T-helper 17 cell (primary cell): ENCODE measurements at places on chromosomes 12 and 14.

DNA sequence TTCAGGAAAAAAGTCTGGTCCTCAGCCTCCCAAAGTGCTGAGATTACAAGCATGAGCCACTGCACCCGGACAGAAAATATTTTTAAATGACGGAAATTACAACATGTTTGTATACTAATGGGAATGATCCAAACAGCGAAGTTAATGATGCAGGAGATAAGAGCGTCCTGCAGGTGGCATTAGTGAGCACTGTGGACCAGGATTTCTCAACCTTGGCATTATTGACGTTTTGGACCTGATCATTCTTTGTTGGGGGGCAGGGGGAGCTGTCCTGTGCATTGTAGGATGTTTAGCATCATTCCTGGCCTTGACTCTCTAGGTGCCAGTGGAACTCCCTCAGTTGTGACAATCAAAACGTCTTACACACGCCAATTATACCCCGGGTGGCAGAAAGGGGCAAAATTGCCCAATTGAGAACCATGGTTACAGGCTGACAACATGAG is 34.1 kb downstream of the SCFD1 start:
- no peak for DNase-seq

- DNase-seq, result no peak
These were observed 2.5 kb upstream of the CFAP251 start for GRCh38 chr12:121915841-121916321.

DNA sequence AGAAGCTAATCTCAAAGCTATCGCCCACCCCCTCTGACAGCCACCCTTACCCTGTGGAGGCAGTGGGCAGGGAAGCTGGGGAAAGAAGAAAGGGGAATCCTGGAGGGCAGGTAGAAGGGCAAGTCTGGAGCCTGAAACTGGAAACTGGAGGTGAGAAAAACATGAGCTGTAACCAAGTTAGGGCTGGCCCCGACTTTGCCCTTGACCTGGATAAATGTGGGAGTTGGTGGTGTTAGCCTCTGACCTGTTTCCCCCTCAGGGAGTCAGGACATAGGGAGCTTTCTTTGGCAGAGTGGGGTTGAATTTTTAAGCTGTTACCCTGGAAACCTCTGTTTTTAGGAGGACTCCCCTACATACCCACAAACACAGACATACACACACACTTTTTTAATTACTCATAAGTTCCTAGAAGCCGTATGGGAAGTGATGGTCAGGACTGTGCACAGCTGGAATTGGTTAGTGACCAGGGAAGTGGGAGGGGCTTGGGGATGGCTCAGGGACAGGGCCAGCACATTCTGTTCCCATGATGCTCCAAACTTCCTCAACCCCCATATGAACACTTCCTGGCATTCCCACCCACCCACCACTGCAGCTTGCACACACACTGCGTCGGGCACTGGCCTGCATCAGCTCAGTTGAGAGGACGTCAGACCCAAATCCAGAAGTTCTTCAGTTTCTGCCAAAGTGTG is 5.0 kb upstream of the MMP19 start:
- no peak for DNase-seq

DNA sequence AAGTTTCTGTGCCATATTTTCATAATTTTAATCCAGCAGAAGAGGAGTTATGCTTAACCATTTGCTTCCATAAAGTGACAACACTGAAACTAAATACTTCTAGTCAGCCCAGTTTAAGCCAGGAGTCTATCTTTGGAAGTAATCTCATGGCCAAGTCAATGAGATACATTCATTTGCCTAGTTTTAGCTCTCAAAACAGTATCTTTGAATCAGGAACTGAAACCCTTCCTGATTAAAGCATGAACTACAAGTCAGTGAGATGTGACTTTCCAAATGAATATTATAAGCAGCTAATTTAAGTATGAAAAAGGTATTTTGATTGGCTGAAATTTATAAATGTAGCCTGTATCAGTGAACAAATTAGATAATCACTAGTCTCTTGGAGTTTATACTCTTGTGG is 491.5 kb downstream of the SLC6A15 start:
- DNase-seq, result no peak

GRCh38 chr12:25482625-25483024 is 70.5 kb downstream of the LMNTD1 start:
- DNase-seq, result no peak

GRCh38 chr12:47318963-47319362 is 239.2 kb upstream of the AMIGO2 start:
- no peak for DNase-seq

DNA sequence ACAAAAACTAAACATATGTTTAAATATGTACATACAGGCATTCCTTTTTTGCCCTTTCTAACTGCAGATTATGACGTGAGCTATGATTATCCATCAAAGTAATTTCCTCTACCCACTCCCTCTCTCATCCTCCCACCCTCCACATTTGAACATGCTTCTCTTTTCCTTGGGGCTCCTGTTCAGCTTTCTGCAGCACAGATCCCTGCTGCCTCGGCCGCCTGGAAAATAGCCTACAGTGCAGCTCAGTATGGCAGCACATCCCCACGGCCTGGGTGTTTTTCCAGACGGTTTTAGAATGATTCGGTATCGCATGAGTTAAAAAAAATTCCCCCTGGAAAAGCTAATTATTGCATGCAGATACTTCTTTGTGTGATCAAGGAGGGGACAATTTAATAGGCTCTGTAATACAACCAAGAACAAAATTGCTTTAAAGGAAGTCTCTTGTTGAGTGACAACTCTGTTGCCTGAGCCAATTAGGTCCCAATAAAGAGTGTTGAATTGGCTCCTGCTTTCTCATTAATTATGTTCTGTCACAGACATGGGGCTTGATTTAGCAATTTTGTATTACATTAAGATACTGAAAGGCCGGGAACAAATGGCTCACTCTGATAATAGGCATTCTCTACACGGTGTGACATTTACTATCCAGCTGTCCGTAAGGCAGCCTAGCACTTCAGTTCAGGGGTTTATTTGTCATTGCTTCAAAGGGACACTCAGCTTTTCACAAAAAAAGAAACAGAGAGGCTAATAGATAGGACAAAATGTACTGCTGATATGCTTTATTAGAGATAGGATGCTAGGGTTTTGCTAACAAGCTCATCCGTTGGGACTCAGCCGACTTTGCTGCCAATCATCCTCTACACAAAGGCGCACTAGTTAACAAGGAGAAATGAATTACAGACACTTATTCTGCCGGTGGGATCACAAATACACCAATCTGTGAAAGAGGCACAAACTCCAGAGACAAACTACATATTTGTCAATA is 285.8 kb upstream of the G2E3 start:
- DNase-seq, result no peak

GRCh38 chr14:81682701-81683100 is 149.0 kb upstream of the SEL1L start:
- DNase-seq, result no peak

- DNase-seq, result no peak
These were observed 12.9 kb downstream of the COL2A1 start for GRCh38 chr12:47991106-47992061.

GRCh38 chr14:97930166-97930565 is 1133.0 kb downstream of the VRK1 start:
- no peak for DNase-seq

GRCh38 chr12:109347589-109347988 is at the start of gene MYO1H:
Gene MYO1H (plus strand): TSS chr12:109347900. CDS start chr12:109347961, 61 bp downstream.
- no peak for DNase-seq

- no peak for DNase-seq
These were observed 85.4 kb downstream of the LGMN start for GRCh38 chr14:92663049-92663448.

- no peak for DNase-seq
These were observed 1536.4 kb upstream of the FLRT2 start for GRCh38 chr14:83993545-83993944.

- no peak for DNase-seq
These were observed 22.8 kb downstream of the MTHFD1 start for GRCh38 chr14:64411001-64411400.

GRCh38 chr12:129927316-129927900 is 23.6 kb upstream of the TMEM132D start:
- no peak for DNase-seq

DNA sequence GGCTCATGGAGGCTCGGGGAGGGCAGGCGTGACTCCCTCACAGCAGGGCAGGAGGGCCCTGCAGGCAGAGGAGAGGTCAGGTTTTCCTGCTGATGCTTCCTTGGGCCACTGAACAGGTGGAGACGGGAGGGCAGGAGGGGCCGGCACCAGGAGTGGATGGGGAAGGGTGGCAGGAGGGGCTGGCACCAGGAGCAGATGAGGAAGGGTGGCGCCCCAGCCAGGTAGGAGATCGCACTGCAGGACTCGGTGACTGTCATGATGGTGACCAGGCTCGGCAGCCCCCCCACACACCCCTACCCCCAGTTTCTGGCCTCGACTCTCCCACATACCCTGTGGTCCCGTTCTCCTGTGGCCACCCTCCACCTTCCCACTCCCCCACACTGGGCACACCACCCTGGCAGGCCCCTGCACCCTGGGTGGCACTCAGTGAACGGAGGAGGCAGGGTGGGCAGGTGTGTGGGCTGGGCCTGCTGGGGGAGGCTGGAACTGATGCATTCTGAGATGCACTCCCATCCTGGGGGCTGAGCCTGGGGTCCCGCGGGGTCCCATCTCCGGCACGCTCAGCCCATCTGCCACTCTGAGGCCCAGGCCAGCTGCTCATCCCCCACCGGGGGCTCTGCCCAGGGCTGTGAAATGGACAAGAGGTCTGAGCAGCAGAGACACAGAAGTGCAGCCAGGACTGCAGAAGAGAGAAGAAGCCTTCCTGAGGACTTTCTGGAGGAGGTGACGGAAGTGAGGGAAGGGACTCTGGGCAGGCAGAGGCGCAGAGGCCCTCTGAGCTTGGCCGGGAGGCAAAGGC is 2.8 kb downstream of the NUDT14 start:
- DNase-seq, result no peak

DNA sequence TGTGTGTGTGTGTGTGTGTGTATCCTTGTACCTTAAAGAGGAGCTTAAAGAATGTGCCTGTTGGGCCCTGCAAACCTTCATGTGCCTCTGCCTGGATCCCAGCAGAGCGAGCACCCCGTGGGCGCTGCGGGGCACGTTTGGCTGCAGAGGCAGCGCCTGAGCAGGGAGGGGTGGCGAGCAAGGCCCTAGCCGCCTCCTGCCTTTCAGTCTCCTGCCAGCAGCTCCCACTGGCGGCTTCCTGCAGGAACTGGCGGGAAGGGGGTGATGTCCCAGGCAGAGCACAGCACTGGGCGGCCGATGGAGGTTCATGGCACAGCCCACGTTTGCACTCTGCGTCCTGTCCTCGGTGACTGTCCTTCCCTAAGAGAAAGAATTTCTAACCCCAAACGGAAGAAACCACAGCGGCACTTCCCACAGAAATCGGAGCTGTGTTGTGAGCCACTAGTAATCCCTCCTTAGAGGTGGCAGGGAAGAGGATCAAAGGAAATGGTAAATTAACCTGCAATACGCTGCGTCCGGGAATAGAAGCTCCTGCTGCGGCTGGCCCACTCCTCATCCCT is 19.8 kb downstream of the ZBTB42 start:
- DNase-seq, result no peak

DNA sequence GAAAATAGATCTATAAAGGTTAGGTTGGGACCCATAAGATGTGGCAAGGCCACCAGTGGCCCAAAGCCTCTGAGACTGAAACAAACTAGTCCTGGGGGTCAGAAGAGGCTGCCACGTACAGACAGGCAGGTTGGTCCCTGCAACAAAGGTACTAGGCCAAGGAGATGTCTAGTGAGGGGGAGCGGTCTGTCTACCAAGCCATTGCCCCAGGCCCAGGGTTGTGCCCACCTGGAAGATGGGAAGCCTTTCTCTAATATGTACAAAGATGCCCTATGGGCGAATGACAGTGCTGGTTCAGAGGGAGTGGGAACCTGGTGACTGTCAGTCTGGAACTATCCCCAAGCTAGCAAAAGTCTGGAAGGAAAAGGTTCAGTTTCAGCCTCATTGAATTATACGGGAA is 233.2 kb downstream of the RBM19 start:
- DNase-seq, result no peak

GRCh38 chr12:42807766-42808165 is 218.2 kb upstream of the PRICKLE1 start:
- DNase-seq, result no peak

- no peak for DNase-seq
These were observed 66.4 kb upstream of the SLC38A4 start for GRCh38 chr12:46892034-46892705.

DNA sequence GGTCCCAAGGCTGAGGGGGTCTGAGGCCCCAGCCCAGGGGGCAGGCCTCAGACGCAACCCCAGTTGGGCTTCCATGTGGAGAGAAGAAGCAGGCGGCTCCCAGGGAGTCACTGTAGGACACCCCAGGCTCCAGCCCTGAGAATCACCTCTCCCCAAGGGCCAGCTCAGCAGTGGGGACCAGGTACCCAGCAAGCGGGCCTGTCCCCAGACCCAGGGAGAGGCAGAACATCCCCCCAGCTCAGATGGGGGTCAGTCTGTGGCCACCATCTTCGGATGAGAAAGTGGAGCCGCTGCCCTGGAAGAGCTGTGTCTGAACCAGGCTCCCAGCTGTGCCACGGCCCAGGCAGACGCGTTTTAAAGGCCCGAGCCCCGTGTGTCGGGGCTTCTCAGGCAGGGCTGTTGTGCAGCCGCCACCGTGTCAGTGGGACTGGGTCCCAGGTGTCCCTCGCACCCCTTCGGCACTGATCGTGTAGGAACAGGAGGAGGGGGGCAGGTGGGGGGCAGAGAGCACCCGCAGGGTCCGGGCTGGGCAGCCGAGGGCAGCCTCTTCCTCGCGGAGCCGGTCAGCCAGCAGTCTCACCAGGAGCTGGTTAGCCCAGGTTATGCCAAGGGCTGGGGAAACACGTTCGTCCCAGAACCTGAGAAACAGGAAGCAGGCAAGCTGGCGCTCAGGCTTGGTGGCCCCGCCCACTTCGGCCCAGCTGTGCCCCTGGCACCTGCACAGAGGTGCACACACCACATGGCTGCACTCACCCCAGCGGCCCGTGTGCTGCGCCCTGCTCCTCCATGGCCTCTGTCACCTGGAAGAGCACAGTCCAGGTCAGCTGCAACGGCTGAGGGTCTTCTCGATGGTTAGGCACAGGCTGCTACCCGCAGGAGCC is 16.6 kb downstream of the XRCC3 start:
- DNase-seq, result no peak

GRCh38 chr12:132284827-132285741 is 44.3 kb downstream of the GALNT9 start:
- DNase-seq, result no peak

DNA sequence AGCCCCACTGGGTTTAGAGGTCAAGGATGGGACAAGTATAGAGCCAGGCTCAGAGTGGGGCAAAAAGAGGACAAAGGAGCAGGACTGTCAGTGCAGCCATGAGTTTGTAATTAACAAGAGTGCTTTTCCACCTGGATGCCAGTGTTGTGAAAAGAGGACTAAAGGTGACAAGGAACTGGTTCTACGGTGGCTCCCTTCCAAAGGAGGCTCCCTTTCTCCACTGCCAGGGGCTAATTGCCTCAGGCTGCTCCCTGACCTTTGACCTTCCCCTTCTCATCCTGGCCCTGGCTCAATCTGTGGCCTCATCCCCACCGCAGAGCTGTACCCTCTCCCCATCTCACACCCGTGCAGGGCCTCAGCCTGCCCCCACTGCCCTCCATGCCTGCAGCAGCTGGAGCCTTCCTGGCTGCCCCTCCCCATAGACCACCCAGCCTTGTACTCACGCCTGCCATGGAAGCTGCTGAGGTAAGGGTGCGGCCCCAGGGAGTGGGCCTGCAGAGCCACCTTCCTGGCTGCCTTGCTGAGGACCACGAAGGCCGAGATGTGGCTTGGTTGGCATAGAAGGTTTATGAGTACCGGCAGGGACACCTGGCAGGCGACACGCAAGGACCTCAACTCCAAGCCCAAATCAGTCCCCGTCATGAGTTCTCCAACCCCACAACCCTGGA is 24.8 kb upstream of the FKBP4 start:
- DNase-seq, result no peak

GRCh38 chr14:77004711-77005460 is 23.6 kb downstream of the IRF2BPL start:
- DNase-seq, result no peak
